Renal cortical epithelial cell (primary cell): ENCODE measurements at places on chromosomes 13 and 19. TPM values are rescaled to one million over a fixed set of nuclear protein-coding genes. Genes with fewer than 3 reads are reported as not detected.

DNA sequence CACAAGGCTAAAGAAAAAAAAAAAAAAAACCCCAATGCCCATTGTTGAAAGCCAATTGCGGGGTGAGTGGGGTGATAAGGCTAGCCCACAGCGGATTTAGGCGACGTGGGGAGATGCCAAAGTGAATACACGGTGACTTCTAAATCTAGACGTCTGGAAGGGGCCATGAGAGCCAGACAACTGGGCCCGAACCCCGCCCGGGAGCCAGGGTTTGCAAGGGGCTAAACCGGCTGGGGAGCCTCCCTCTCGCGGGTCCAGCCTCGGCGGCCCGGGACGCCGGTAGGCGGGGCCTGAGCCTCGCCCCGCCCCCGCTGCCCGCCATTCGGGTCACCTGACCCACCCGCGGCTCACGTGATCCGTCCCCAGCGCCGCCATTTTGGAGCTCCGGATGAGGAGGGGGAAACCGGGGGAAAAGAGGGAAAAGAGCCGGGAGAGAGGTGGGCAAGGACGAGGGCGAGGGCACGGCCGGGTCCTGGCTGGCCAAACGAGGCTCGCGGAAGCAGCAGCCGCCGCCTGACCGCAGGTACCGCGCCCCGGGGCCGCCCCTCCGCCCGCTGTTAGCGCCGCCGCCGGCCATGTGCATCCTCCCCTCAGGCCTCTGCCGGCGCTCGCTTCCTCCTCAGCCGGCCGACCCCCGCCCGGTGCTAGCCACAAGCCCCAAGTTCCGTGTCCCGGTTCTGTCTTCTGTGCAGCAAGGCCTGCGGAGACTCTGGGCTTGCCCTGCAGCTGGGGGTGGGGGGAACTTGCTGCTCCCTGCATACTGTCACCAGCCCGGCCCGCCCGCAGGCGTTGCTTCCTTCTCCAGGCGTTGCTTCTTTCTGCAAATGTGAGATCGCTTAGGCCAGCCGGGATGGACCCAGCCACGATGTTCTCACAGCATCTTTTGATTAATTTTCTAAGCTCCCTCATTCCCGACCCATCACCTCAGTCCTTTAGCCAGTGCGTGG lies at the start of gene ZNF507:
TSS of gene ZNF507 (plus strand) at position 350 of the 947 bp plus-strand sequence. CDS start 7,221 bp downstream, outside the sequence.
- DNase-seq: peak; percentile 12

DNA sequence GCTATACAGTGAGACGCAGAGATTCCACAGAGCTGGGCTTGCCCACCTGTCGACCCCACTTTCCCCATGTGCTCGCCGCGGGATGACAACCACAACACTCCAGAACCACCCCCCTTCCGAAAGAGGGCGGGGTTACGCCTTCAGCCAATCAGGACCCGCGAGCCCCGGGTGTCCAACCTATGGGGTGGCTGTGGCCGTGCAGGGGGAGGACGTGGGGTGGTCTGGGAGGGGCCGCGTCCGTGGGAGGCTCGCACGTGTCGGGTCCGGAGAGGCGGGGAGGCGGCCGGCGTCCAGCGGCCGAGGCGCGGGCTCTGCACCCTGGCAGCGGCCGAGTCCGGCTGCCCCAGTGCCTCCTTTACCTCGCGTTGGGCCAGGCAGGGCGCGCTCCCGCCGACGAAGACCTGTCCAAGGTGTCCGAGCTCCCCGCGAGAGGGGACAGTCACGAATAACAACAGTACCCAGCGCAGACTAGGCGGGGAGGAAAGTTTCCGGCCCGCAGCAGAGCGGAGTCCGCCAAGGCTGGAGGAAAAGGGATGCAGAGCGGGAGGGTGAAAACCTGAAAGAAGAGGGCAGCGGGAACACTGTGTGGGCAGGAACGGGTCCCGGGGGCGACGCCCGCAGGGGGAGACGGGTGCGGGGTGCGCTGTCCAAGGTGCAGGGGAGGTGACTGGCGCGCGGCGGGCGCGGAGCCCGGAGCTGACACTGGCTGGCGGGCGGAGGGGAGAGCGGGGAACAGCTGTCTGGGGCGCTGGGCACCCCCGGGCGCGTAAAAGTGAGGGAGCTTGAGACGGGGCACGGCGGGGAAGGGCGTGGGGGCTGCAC lies 911 bp downstream of the ENOX1 start:
- no peak for DNase-seq

DNA sequence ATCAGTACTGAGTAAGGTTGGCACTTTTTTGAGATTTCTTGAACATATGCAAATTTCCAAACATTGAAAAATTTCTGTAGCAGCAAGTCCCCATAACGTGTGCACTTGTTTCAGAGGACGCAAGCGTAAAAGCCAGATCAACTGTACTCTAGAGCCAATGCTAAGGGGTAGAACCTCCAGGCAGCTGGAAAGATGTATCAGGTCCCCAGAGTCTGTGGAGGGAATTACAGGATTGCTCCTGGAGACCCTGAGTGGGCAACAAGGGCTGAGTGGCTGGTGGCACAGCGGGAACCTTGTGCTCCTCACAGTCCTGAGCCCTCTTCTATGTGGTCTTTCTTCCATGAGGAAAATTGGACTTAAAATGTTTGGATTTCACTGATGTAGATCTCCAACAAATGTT lies 53.9 kb upstream of the AMER2 start:
- no peak for DNase-seq

DNA sequence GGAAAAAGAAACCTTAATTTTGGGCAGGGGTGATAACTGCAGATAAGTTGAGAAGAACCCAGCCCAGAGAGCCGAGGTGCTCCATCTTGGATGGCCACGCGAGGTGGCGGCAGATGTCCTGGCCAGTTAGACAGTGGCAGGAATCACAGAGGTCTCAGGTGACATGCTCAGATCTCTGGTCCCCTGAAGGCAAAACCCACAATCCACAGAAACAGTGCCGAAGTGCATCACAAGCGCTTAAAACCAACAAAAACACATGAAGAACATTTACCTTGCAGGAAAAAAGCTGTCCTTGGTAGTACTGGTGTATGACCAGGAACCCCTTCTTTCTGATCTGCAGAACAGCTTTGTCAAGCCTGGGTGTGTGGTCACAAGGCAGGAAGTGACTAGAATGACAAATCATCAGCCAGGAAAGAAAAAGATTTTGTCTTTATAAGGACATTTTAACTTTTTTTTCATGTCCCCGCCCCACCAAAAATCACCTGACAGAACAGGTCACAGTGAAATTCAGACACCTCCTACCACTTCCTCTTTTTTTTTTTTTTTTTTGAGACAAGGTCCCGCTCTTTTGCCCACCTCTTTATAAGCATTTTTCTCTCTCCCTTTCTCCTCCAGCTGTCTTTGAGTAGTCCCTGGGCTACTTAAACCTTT lies at the start of gene LCP1:
TSS of gene LCP1 (minus strand) at position 338 of the 651 bp plus-strand sequence. CDS start 22,515 bp downstream, outside the sequence.
- DNase-seq: peak; percentile 9

DNA sequence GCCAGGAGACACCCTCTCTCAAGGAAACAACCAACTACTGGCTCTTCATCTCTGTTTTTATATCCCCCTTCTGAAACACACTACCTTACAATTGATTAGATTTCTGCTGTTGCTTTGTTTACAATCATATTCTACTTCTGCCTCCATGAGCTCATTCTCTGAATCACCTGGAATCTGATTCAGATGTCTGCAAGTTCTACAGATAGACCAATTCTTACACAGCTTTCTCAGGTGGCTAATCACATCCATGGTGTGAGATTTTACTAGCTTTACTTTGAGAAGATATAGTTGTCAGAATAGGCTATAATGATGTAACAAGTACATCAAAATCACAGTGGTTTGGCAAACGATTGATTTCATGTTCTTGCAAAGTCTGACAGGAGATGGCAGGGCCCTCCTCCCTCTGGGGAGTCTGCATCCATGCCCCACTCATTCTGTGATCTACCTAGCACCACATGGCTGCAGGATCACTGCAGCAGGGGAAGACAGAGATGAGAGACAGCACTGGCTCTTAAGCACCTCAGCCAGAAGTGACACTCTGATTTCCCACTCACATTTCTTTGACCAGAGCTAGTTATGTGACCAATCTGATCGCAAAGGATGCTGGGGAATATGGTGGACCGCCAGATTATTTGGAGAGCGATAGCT lies 243.7 kb downstream of the FOXO1 start:
- DNase-seq: no peak

GRCh38 chr13:29888306-29888705 lies 37.9 kb upstream of the UBL3 start:
- no peak for DNase-seq

DNA sequence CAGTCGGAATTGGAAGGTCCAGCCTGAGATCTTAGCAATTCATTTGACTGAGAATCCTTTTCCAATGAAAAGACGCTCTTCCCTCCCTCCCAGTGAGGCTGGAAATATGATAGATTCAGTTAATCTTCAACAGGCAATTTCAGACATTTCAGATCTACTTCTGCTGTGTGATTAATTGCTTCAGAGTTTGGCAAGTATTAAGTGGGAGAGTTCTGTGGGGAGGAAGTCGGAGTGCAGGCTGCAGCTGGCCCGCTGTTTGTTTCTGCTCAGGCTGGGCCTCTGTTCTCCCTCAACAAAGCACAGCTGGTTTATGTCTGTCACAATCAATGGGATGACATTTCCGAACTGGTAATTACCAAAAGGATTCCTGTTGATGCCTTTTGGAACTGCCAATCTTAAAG lies 178.2 kb downstream of the NDFIP2 start:
- DNase-seq: peak; percentile 14

- no peak for DNase-seq
Measured at GRCh38 chr19:14843578-14843977, 5.1 kb downstream of the OR7A10 start.

DNA sequence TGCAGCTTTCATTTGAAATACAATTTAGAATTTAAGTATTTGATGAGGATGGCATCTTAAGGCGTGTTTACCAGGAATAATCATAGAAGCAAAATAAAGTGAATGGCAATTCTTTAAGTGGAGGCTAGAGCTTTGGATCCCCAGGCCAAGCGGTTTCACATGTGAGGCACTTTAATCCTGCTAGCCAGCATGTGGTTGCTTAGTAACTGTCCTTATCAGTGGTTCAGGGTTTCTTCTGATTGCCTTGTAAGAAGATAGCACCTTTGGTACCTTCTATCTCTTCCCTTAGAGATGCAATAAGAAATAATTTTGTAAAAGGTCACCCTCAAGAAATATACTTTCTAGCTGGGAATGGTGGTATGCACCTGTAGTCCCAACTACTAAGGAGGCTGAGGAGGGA lies 38.9 kb upstream of the SERP2 start:
- no peak for DNase-seq

- DNase-seq: peak; percentile 89
Measured at GRCh38 chr13:37701972-37702371, 103.4 kb upstream of the POSTN start.

- no peak for DNase-seq
Measured at GRCh38 chr13:33933810-33934209, 115.9 kb downstream of the RFC3 start.

DNA sequence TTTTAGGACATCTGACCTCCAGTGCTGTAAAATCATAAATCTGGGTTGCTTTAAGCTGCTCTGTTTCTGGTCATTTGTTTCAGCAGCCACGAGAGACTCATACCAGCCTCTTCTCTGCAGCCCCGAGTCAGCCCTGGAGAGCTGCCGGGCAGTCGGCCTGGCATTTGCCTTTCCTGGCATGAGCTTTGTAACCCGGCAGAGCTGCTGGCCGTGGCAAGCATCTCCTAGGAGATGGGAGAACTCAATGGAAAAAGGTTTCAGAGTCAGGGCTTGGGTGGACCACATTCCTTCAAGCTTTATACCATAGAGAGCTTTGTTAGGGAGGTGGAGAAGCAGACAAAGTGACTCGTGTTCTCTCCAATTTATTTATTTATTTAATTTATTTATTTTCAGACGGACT lies 21.6 kb upstream of the CCL25 start:
- no peak for DNase-seq

- no peak for DNase-seq
Measured at GRCh38 chr19:40683437-40683836, 7.0 kb downstream of the NUMBL start.

DNA sequence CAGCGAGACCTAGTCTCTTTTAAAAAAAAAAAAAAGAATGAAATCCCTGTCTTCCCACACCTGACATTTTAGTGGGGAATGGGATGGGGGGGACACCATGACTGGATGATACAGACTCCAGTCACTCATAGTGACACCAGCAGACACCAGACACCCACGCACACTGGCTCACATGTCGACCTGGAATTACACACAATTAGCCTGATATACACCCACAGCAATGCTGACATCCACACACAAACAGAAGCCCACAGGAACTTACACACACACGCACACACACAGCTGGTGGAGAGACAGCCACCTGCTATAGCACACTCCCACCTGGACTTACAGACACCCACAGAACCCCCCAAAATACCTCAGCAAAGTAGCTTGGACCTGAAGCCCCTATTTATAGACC lies 8.3 kb upstream of the NANOS3 start:
- no peak for DNase-seq

DNA sequence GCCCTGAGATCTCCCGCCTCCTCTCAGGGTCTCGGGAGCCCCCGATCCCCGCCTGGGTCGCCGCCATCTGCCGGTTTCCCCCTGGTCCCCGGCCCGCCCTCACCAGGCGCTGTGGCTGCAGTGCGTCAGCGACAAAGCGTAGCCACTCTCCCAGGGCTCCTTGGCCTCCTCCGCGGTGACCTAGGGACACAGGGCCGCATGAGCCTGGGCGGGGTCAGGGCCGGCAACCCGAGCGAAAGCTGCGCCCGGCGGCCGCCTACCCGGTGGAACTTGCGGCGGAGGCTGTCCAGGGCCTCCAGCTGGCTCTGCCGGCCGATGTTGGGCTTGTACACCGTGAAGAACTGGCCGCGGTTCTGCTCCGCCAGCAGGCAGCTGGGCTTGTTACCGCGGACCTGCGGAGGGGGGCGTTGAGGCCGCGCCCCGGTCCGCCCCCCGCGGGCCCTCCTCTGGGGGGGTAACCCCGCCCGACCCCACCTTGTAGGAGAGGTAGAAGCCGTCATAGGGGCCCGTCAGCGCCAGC lies 5.3 kb downstream of the GPX4 start:
- no peak for DNase-seq

ZNF816 gene
- total RNA-seq: 27.8 and 28.3 TPM in 2 replicates

SAFB gene
- 16.5 and 86.8 TPM in 2 replicates for total RNA-seq

CNN2 gene
- total RNA-seq: 312 and 501 TPM in 2 replicates

POSTN gene
- total RNA-seq: 1.2 and 1.6 TPM in 2 replicates

BRCA2 gene
- total RNA-seq: 0.89 and 3.8 TPM in 2 replicates
